Breast epithelium (tissue), 4 donors: ENCODE measurements at places on chromosomes 6 and 20. TPM values are rescaled to one million over a fixed set of nuclear protein-coding genes. Genes with fewer than 3 reads are reported as not detected.

DNA sequence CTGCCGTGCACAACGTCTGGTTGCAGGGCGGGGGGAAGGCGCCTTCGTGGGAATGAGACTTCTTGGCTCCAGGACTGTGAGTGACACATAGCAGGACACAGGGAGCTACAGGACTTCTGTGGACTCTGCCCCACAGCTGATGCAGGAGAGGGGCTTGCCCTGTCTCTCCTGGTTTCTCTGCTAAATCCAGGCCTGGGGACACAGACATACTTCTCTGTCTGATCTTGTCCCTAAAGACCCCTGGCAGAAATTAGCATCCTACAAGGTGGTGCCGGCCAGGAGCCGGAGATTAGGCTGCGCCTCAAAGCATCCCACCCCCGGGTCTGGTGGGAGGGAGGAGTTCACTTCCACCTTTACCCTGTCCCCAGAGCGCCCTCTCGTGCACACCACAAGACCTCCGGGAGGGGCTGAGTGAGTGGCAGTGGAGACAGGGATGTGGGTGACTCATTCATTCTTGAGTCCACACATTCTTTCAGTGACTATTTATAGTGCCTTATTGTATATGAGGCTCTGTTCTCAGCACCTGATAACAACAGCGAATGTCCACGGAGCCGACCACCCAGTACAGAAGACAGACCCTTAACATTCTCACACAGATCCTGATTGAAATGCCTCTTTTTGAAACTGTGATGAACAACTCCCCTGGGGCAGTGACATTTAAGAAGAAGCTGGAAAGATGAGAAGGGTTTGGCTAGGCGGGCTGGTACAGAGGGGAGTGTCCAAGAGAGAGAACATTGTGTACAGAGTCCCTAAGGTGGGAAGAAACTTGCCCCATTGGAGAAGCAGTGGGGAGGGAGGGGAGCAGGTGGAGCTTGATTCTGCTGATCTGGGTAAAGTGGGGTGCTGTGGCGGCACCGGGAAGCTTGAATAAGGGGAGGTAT, 39.0 kb downstream of the GMPR start:
- H3K27me3 ChIP-seq, result no peaks in the 10 kb centered on the region
- H3K4me1 ChIP-seq, result no peaks in the 10 kb centered on the region
- no peak overlapping the region for H3K4me3 ChIP-seq
- peak; percentile 70 for DNase-seq
- no peaks in the 10 kb centered on the region for H3K36me3 ChIP-seq

DNA sequence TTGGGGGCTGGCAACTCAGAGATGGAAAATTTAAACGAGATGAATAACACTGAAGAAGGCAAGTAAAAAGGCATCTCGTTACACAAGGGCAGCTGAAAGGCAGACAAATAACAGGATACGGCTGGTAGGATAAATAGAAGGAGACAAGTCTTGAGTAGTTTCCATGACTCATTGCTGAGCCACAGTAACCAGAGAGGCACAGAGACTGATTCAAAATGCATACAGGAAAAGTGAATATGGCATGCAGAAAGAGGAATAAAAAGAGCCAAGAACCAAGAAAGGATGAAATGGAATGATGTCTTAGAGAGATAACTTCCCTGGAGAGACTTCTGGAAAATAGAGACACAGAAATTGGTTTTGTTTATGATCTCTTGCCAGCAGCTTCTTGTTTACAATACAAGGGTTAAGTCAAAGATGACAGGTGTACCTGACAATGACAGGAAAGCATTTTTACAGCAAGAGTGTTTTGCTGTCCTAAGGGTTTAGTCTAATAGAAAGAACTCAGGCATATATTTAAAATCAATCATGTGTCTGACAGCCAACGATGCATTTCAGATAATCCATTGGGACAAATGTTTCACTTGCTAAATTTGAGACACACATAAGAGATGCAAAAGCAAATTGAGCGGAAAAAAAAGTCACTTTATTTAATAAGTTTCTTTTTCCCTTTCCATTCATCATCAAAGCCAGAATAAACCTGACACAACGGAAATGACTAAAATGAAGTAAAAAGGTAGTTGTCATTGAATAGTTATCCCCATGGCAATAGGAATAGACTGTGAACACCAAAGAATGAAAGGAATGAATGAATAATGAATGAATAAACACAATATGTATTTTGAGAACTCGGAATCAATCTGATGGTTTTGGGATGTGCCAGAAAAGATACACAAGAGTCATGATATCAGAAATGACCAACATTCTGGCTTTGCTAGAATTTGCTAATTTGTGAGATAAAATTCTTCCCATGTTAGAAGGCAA, 68.0 kb upstream of the KCNQ5 start:
- H3K36me3 ChIP-seq, result no peaks in the 10 kb centered on the region
- H3K27ac ChIP-seq, result no peak overlapping the region
- DNase-seq, result no peak
- no peaks in the 10 kb centered on the region for H3K27me3 ChIP-seq
- no peak overlapping the region for H3K4me3 ChIP-seq

Gene OPRM1
- not detected for total RNA-seq

GRCh38 chr6:137277971-137278637, 58.9 kb upstream of the IFNGR1 start:
- no peak overlapping the region for H3K4me3 ChIP-seq
- H3K4me1 ChIP-seq, result no peaks in the 10 kb centered on the region
- no peak overlapping the region for H3K27ac ChIP-seq
- no peaks in the 10 kb centered on the region for H3K27me3 ChIP-seq

DNA sequence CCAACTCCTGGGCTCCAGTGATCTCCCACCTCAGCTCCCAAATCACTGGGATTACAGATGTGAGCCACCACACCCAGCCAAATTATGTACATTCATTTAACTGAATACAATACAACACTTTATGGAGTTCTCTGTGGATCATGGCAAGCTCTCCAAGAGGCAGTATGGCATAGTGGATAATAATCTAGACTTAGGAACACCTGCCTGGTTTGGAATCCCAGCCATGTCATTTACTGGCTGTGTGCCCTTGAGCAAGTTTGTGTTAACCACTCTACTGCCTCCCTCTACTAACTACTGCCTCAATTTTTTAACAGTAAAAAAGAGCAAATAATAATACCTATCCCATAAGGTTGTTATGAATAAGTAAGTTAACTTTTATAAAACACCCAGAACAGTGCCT, 1.9 kb upstream of the ETV7 start:
- H3K27ac ChIP-seq, result no peak overlapping the region
- H3K36me3 ChIP-seq, result no peaks in the 10 kb centered on the region
- no peaks in the 10 kb centered on the region for H3K27me3 ChIP-seq
- no peaks in the 10 kb centered on the region for H3K4me1 ChIP-seq
- no peak for DNase-seq

DNA sequence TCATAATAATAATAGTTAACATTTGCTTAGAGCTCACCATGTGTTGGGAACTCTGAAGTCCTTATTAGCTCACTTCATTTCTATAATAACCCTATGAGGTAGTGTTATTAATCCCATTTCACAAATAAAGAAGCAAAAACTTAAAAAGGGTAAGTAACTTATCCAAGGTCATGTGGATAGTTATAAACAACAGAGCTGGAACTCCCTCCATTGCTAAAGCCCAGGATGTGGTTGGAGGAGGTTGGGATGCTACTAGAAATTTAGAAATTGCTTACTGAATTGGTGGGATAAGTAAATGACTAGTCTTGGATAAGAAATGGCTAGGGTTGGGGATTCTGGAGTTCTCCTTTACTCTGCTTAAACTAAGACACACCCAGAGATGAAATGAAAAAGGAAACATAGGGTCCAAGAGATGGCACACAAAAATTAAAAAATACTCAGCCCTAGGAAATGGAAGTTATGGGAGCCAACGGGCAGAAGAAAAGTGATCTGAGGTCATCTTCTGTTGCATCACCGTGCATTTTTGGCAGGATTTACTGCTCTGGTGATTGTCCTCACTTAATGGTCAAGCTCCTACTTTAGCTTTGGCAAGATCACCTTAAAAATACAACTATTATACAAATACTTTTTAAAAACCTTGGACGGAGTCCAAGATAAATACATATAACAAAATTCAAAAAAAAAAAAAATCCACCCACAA, 7.7 kb upstream of the CLIC5 start:
- H3K4me3 ChIP-seq, result no peak overlapping the region
- DNase-seq, result no peak
- H3K36me3 ChIP-seq, result no peaks in the 10 kb centered on the region
- H3K27ac ChIP-seq, result no peak overlapping the region
- H3K27me3 ChIP-seq, result no peaks in the 10 kb centered on the region

GRCh38 chr6:1381481-1382330, 7.7 kb upstream of the FOXF2 start:
- peaks cover 99% of the 10 kb centered on the region for H3K27me3 ChIP-seq
- no peak overlapping the region for H3K27ac ChIP-seq
- DNase-seq, result no peak
- peaks cover 7% of the 10 kb centered on the region for H3K4me1 ChIP-seq
- no peak overlapping the region for H3K4me3 ChIP-seq

Gene EGFL8
- total RNA-seq, result 10.2 TPM

DNA sequence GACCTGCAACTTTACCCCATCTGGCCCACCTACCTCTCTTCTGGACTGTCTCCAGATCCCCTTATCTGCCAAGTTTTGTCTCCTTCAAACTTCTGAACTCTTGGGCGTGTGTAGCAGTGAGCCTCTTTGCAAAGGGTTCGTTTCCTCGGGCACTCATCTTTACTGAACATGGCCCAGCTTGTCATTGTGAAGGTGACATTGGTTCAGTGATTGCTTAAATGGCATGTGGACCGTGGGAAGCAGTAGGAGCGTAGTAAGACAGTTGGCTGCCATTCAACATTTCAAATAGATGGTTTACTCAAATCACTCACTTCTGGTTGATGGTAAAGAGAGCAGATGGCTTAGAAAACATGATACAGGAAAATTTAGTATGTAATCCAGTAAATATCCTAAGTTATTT, 34.8 kb upstream of the KIF25 start:
- no peak overlapping the region for H3K4me3 ChIP-seq
- H3K27me3 ChIP-seq, result no peaks in the 10 kb centered on the region
- no peaks in the 10 kb centered on the region for H3K4me1 ChIP-seq
- H3K36me3 ChIP-seq, result peaks cover 5% of the 10 kb centered on the region

GRCh38 chr6:155250701-155251381, 13.0 kb upstream of the CLDN20 start:
- no peak overlapping the region for H3K27ac ChIP-seq
- no peaks in the 10 kb centered on the region for H3K27me3 ChIP-seq
- H3K4me1 ChIP-seq, result no peaks in the 10 kb centered on the region
- DNase-seq, result no peak

Gene HMGN3
- 61.1 TPM for total RNA-seq
